ENCODE measurements at places on chromosomes 6 and 20.

DNA sequence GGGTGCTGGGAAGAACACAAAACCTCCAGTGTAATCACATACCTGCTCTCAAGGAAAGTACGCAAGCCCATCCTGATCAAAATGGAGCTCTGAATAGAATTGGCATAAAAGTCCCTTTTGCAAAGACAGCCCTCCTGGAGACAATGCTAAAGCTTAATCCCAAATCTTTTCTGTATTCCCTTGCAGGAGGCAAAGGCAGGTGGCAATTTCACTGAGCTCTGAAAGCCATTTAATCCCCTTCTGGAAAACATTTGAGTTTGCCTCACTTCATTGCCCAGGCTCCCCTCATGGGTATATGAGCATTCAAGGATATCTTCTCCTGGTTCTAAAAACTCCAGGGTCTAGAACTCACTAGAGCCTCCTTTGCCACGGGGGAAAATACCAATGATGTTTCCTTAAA is 310.2 kb upstream of the CNR1 start:
- no peak for DNase-seq

DNA sequence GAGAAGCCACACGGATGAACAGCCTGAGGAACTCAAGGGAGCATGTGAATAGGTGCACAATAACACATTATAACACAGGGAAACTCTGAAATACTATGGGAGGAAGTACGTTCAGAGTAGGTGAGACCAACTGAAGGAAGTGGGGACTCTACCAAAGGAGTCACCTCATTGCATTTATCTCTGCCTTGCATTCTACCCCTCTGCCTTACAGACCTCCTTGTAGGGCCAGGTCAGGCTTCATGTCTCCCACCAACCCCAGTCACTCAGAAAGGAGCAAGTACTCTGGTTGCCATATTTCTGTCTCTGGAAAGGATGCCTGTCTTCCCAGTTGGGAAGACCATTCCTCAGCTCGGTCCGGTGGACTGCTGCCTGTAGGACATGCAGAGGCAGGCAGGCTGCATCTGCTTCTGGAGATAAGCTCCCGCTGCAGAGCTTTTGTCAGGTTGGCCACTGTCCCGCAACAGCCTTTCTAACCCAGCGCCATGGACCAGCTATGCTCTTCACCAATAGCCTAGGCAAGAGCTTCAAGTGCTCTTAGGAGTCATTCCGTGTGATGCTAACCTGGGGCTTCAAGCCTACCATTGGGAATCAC is 51.6 kb upstream of the ASIP start:
- DNase-seq = no peak

DNA sequence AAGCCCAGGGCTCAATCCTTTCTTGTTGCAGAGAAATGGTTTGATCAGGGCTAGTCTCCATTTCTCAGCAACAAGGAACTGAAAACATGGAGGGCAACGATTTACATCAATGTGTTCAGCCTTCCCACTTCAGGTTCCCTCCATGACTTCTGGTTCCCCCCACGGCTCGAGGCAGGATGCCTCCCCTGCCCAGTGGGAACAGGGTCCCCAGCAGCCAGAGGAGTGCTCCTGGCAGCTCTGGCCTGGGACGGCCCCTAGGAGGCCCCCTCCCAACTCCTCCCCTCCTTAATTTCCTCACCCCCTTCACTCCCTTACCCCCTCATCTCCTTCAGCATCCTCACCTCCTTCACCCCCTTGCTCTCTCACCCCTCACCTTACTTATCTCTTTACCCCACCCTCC is 283.8 kb downstream of the CDC5L start:
- DNase-seq = no peak

DNA sequence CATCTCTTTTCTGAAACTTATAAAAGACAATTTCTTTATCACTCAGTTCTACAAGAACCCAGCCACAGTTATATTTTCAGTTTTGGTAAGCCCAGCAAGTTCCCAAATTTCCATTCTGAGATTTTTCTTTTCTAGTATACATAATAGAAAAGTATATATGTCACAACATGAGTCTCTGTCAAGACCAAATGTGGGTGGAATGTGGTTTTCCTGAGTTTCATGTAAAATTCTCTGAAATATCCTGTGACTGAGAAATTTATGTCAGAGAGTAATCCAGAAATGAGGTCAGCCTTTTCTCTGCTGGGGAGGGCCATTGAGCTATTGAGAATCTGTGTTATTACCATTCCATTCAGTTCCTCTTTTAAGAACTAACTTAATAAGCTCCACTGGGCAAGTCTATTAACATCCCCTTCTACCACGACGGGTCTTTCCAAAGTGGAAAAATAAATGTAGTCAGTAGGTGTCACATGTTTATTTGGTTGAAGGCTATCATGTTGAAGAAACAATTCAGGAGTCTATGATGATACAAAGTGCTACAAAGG is 100.7 kb upstream of the HMGN3 start:
- peak; percentile 31 for DNase-seq

Measured in choroid plexus epithelial cell (primary cell).